ENCODE measurements at places on chromosomes 4 and X.

- no peak for DNase-seq
Observed at GRCh38 chrX:68894142-68894512, 65.3 kb downstream of the EFNB1 start.

DNA sequence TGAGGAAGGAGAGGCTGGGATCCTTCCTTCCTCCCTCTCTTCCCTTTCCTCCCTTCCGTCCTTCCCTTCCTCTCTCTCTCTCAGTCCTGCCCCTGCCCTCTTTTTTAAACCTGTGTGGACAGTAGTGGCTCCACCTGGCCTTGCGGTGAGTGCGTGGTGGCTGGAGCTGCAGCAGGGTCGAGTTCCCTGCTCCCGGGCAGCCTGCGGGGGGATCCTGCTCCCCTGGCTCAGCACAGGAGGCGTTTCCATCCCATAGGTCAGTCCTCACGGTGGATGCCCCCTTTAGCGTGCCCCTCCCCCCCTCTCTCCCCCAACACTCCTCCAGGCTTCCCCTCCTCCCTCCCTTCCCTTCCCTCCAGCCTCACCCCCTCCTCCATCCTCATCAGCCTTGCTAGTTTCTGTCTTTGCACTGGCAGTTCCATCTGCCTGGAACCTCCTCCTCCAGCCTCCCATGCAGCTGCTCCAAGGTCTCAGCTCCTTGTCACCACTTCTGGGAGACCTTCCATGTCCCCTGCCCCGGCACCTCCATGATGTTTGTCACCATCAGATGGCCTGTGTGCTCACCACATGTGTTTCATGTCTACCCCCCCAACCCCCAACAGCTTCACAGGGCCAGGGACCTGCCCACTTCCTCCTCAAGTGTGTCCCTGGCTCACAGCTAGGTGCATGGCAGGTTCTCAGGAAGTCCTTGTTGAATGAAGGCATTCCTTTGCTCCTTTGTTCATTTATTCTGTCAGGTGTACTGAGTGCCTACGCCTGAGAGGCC is 68.4 kb downstream of the PSAPL1 start:
- no peak for DNase-seq

DNA sequence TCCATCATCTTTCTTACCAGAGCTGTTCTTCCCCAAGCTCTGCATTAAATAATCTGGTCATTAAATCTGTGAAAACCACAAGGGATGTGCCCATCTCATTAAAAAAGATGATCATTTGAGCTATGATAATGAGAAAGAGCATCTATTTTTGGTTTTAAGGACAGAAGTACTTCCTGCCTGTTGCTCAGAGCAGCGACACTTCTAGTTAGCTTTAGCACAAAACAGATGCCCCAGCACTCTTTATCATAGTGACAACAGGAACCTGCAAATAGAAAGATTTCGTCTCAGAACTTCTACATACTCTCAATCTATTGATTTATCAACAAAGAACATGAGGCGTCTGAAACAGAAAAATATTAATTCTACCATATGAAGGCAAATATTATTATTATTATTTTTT is 140.1 kb downstream of the APBB2 start:
- no peak for DNase-seq

DNA sequence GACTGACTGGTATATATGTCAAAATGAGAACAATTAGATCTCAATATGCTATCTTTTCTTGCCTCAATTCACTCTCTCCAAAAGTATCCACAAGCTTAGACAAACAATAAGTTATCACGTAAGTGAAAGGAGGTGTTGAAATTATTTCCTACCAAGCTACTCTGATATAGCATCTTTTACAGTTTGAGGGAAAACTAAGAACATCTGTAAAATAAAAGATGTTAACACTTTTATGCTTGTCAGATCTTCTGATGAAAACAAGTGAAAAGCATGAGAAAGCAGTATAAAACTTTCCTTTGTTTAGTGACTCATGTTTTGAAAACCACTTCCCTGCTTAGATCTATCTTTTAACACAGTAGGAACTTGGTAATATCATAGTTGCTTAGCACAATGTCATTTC is 8.4 kb upstream of the MAB21L2 start:
- no peak for DNase-seq

GRCh38 chr4:14449308-14449707 is 553.0 kb upstream of the CPEB2 start:
- DNase-seq, result no peak

- no peak for DNase-seq
Observed at GRCh38 chr4:165351359-165352130, 24.1 kb downstream of the MSMO1 start.

- no peak for DNase-seq
Observed at GRCh38 chr4:106671716-106672115, 303.1 kb upstream of the GIMD1 start.

DNA sequence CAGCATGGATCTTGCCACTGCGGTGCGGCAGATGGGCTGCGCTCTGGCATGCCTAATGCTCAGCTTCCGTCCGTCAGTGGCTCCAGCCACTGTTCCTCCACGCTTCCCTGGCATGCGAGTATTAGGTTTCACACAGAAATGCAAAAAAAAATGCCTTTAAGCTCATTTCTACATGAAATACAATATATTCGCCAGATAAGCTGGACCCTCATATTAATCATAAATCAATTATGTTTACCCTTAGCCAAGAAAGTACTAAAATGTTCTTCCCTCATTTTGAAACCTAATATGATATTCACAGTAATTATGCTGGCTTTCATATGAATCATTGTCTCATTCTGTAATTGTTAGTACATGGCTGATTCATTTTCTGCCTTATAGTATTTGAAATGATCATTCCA is 115.5 kb upstream of the FAM241A start:
- DNase-seq, result no peak

DNA sequence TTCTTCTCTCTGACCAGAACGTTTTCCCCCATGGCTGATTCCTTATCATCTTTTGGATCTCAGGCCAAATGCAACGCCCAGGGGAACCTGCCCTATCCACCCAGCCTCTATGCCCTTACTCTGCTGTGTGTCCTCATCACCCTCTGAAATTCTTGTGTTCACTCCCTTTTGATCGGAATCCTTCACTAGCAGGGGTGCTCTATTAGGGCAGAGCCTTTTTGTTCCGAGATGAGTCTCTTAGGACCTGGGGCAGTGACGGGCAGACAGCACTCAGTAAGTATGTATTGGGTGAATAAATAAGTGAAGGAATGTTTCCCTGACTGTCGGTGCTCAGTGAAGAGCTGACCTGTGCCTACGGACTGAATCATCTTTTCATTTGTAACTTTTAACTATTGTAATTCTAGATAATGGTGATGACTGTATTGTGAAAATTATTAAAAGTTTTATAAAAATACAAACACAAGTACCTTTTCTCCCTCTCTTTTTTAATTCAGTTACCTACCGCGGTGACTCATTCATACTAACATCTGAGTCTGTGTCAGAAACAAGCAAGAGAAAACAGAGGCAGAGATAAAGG is 4.8 kb upstream of the TENM3 start:
- DNase-seq, result no peak

- DNase-seq, result no peak
Observed at GRCh38 chrX:9278475-9279233, 186.2 kb upstream of the TBL1X start.

- no peak for DNase-seq
Observed at GRCh38 chr4:41189666-41190065, 24.7 kb downstream of the APBB2 start.

DNA sequence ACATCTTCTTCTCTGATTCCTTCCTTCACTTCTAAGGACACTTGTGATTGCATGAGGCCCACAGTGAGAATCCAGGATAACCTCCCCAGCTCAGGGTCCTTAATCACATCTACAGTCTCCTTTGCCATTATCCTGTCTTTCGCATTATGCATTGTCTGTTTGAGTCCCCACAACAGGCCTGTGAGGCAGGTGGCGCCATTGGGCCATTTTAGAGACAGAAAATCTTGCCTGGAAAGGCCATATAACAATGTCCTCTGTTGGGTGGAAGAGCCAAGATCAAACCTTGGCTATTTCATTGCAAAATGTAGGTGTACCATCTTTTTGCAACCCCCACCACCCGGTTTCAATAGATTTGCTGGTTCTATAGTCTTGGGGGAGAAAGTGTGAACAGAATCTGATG is 11.8 kb upstream of the DCUN1D4 start:
- peak; percentile 46 for DNase-seq

- no peak for DNase-seq
Observed at GRCh38 chr4:178165251-178165950, 723.2 kb upstream of the AGA start.

DNA sequence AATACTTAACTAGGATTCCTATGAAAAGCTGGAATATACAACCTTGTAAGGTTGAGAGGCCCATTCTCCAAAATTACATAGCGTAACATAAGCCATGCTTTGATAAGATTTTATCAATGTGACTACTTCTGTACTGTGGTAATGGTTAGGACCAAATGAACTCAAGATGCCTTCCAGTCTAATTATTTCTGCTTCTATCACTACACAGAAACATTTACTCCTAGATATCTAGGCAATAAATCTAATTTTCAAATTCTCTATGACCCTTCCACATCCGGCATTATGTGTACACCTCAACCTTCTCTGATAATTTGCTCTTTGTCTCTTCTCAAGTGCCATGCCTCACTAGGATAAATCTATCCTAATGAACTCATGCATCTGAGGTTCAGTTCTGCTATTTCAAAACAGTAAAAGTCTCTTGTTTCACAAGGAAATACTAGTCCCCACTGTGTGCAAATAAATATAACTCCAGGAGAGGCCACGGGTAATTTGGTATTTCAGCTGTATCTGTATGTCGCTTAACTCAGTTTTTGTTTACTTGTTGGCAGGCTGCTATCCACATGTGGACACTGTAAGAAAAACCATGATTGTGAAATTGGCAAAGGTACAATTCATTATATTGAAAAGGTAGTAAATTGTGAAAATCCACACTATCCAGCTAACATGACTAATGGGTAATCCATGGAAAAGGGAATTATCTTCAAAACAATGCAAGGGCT is 93.3 kb downstream of the PRDM5 start:
- DNase-seq, result no peak

DNA sequence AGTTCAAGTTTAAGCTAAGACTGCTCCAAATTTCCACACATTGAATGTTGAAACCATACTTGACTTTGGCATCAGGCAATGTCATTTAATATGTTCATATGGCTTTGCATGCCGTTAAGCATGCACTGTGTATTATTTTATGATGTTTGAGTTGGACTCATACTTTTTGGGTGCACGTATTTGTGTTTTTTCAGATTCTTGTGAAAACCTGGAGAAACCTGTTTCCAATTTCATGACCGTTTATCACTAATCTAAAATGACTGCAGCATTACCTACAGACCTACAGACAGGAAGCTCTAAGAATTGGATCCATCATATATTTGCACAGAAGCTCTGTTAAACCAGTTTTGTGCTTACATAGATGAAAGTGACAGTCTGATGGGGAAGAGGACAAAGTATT is 1093.0 kb upstream of the INTU start:
- no peak for DNase-seq

DNA sequence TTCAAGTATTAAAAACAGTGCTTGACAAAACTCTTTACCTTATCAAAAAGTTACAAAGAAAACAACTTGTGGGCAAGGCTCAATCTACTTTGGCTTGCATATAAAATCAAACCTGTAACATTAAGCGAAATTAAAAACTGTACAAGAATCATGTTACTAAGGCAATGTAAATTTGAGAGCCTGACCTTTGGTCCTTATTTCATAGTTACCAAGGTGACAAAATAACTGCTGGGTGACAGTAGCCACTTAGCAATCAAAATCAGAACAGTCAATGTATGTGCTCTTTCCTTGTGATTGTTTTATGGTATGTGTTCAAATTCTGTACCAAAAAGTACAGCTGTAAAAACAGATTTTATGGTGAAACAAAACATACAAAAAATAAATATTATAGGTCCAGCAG is 204.0 kb downstream of the RASL11B start:
- no peak for DNase-seq

GRCh38 chrX:137227151-137227550 is 193.4 kb upstream of the GPR101 start:
- no peak for DNase-seq

DNA sequence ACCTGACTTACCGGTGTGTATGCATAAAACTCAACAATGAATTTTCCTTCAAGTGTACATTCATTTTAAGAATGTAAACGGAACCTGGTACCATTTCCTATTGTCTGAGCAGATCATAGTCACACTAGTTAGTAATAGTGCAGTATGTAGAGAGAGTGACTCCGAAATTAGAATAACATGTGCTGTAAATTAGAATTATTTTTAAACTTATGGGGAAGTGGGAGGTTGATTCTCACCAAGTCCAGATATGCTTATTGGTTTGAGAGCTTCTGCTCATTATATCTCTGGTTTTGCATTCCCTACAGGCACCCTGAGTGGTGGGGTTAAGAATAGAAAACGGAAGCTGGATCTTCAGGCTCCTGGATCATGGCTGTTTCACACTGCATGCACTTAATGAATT is 39.6 kb downstream of the KLF3 start:
- DNase-seq, result no peak

DNA sequence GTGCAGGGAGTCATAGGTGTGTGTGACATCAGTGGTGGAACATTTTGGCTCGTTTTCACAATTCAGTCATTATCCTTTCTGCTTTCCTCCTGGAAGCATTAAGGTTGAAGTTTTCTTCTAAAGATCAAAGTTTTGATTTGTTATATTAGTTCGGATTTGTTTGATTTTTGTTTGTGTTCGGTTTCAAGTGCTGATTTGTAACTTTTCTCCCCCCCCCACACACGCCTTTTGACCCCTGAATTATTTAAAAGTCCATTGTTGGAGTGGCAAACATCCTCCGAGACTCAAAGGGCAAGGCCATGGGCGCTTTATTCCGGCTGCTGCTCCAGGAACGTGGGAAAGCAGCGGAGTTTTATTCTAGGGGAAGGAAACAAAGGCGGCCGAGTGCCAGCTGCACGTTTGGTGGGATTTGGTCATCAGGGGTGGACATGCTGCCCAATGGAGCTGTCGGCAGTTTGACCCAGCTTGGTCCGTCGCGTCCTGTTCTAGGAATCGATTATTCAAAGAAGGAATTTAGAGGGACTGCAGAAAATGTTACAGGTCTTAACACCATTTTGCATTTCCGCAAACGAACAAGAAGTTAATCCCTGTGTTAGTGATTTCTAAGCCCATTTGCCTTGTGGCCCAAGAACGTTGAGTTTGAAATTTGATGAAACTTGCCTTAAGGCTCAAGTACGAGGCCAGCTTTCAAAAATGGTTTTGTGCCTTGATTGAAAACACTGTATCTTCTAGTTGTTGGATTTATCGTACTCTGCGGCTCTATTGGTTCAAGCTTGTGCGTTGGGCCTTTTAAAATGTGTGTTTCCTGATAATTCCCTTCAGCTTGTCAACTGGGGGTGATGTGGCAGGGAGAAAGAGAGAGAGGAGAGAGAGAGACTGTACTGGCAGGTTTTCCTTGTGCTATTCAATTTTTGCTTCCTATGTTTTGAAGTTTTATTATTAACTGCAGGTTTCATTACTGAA is 565 bp upstream of the ZNF41 start:
- DNase-seq, result no peak

GRCh38 chr4:95362906-95363558 is 185.7 kb downstream of the UNC5C start:
- no peak for DNase-seq
